ENCODE measurements at places on chromosomes 4 and X.
A peak's percentile ranks its signal among the peaks of the same experiment; 100 is the strongest.

GRCh38 chrX:64186974-64187761, 18.3 kb downstream of the AMER1 start:
- no peak for DNase-seq

- no peak for DNase-seq
Measured at GRCh38 chr4:168120811-168121210, 28.5 kb downstream of the ANXA10 start.

DNA sequence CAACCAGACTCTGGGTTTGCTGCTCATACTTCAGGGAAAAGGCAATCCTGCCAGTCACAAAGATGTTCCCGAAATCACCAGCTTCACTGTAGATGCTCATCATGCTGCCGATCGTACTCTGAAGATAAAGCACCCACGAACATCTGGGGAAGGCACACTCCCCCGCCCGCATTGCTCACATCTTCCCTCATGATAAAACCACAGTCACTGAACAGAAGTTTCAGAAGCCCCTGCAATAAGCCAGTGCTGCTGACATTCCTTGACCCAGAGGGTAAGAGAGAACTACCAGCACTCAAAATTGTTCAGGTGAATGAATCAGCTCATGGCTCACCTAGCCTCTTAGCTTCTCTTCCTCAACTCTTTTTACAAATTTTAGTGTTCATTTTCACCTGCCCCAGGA, 43.1 kb downstream of the SRPX2 start:
- no peak for DNase-seq

DNA sequence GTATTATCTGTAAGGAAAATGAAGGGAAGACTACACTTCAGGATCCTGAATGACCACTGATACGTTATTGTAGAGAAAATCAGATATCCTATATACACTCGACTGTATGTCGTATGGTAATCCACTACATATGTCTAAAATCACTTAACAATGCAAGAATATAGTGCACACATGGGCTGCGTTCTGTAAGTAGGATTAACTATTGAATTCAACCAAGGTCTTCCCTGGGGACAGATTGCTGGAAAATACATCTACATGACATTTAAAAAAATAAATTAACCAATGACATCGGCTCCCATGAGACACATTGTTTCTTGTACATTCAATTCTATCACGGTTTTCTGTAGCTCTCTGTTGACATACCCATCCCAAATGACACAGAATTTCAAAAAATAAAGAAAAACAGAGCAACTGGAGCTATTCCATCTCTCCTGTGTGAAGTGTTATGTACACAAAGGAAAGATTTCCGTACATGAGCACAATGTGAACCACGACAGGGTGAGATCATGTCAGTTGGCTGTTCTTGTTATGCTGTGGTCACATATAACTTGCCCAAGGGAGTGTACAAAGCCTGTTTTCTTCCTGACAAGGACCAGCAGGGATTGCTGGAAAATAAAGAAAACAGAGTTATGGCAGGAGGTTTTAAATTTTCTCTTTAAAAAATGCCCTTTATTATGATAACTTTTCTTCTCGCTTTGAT, 6.1 kb downstream of the ENOX2 start:
- no peak for DNase-seq

DNA sequence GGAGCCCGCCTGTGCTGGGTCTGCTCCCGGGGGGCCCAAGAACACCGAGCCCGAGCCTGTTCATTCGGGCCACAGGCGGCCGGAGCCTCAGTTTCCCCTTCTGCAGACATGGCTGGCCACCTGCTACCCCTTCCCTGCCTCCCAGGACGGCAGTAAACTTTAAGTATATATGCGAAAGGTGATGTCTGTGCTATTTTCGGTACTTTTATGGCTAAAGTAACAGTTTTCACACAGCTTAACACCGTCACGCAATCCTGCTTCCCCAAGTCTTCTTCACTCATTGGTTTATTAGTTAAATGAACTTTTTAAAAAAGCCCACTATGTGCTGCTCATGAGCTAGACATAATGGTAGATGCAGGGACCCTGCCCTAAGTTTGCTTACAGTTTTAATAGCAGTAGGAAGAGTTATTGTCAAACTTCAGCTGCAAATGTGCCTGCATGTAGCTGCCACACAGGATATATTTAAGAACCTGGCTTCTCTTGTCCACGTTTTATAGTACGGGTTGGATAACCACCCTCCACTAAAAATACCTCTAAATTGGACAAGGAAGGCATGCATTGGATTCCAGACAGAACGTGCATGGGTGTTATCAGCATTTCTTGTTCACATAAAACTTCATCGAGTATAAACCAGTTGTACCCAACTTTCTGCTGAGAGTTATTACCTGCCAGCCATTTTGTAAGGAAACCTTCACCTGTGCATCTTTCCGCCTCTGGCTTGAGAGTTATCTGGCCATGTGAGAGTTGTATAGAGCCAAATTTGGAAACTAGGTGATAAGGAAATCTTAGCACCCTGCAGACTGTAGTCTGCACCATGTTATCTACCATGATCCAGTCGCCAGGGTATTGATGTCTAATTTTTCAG, 741 bp downstream of the ANAPC4 start:
- DNase-seq: no peak

DNA sequence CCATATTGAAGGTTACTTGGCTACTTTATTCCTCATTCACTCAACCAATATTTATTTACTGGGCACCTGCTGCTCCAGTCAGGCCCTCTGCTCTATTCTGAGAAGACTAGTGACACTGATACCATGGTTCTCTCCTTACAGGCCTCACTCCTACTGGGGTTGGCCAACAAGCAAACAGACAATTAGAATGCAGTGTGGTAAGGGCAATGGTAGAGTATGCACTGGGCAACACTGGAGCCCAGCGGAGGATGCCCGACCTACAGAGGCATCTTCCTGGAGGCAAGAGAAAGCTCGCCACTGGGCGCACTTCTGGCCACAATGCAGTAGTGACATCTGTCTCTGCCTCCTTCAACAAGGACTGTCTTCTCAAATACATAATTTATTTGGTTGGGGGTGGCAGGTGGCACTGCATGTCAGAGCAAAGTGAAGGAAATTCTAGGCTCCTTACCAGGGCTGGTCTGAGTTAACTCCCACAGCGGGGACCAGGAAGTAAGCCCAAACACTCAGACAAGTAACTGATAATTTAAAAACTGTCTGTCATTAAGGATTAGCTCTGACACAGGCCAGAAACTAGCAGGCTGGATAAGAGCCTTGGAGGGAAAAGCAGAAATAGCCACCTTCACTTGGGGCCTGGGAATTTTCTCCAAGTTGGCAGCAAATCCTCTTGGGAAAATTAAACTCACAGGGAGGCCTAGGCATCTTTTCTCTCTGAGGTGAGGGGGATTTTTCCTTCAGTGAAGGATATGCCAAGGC, 150.7 kb upstream of the EOLA2 start:
- DNase-seq: no peak

DNA sequence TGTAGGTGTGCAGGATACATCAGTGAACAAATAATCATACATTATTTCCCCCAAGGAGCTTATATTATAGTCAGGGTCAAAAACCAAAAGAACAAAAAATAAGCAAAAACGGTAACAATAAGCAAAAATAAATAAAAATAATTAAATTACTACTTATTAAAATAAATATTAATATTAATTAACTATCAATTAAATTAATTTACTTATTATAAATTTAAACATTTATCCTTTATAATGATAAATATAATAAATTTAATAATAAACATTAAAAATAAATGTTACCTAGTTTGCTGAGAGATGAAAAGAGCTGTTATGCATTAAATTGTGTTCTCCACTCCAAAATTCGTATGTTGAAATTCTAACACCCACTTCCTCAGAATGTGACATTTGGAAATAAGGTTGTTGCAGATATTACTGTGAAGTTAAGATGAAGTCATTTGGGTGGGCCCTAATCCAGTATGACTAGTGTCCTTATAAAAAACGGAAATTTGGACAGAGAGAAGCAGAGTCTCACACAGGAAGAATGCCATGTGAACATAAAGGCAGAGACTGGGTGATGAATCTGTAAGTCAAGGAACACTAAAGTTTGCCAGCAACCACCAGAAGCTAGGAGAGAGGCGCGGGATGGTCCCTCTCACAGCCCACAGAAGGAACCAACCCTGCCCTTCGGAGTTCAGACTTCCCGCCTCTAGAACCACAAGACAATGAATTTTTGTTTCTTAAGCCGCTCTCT, 67.2 kb upstream of the IBSP start:
- DNase-seq: no peak

GRCh38 chrX:153925387-153925738, 701 bp downstream of the ARHGAP4 start:
- DNase-seq: no peak

DNA sequence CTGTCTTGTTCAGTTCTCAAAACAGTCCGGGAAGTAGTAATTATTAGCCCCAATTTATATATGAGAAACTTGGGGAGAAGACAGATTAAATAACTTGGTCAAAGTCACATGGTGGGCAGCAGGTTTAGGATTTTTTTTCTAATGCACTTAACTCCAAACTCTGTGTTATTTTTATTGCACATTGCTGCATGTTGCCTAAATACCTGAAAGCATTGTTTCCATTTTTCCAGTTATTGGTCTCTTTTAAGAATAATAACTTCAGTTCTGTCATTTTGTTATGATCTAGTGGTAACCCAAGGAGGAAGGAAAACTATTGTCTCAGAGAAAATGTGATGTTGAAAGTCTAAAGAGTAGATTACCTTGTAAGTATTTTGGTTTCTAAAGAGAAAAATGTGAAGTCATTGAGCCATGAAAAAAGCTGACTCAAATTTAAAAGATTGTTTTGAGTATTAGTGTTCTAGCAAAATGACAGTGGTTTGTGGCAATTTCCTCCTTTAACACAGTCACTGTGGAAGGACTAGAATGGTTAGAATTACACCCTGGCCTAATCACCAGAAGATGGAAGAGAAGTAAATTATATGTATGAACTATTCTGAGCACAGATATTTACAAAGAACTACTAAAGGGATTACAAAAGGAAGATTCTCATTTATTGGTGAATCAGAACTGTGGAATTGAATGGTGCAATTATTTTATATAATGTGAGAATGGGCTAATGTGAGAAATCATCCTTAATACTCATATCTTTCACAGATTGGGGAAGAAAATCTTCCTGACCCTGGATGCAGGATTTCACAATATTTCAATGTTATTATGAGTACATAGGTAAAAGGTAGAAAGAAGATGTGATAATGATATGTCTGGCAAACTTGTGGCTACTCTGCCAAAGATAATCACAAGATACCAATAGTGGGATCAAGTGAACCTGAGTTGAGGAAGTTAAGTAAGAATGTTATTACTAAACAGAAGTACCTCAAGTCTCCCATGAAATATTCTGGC, 21.7 kb upstream of the CXCL8 start:
- DNase-seq: no peak

- DNase-seq: no peak
Measured at GRCh38 chrX:112816908-112817307, 23.7 kb downstream of the AMOT start.

GRCh38 chrX:18537524-18537923, 112.1 kb downstream of the CDKL5 start:
- DNase-seq: no peak

DNA sequence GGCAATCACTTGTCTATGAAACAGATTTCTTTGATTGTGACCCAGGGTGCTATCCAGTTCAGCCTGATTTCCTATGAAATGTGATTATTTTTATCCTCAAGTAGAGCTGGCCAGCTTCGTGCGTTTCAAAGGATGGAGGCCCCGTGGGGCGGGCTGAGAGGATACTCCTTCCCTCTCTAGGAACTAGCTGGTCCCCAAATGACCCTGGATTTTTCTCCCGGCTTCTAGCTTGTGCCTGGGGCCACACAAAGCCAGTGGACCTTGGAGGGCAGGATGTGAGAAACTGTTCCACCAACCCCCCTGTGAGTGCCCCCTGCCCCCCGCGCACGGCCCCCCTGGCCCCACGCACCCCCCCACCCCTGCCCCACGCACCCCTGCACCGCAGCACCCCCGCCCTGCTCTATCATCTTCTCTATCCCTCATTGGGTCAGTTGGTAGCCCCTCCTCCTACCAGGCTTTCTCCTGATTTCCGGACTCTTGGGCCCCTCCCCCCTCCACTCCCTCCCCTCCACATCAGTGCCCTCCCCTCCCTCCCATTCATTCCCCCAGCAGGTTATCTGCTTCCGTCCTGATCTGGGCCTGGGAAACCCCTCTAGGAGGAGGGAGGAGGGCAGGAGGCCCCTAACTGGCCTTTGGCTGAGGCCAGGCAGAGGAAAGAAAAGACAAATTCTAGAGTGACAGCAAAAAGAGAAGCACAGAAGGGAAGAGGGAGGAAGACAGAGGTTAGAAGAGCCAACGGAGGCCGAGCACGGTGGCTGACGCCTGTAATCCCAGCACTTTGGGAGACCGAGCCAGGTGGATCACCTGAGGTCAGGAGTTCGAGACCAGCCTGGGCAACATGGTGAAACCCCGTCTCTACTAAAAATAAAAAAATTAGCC, 3.3 kb downstream of the XPNPEP2 start:
- DNase-seq: no peak

- DNase-seq: no peak
Measured at GRCh38 chr4:151206241-151207005, 70.5 kb upstream of the PRSS48 start.

GRCh38 chr4:127685292-127685691, 44.9 kb upstream of the SLC25A31 start:
- DNase-seq: no peak

GRCh38 chrX:129759576-129760061, 20.1 kb upstream of the SASH3 start:
- DNase-seq: peak; percentile 69

- DNase-seq: no peak
Measured at GRCh38 chr4:52317981-52318380, 266.9 kb downstream of the SPATA18 start.

DNA sequence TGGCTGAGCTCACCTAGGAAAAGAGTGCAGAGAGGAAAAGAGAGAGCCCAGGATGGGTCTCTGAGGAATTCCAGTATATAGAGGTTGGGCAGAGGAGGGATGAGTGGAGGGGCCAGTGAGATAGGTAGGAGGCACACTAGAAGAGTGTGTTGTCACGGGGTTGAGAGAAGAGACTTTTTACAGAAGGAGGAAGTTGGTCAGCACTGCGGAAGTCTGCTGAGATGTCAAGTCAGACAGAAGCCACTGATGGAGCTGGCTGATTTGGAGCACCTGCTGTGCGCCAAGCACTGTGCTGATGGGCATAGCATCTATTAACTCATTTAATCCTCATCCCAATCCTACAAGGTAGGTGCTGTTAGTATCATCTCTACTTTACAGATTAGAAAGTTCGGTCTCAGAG, 60.4 kb downstream of the EFNB1 start:
- no peak for DNase-seq

DNA sequence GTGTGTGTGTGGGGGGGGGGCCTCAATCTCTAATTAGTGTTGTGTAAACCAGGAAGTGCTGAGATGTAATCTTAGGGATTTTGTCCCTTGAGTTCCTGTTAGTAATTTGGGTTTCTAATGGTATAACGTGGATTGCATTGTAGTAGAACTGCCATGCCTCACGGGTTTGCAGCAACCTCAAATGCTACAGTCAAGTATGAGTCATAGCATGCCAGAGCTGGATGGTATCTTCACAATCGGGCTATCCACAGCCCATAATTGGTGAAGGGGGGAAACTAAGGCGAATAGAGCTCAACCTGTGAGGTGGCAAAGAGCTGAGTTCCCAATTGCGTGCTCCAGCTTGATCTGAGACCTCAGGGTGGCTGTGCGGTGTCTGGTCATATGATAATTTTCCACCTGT, 2.2 kb upstream of the FMR1NB start:
- no peak for DNase-seq
